ENCODE measurements at places on chromosomes 11 and 22. TPM values are rescaled to one million over a fixed set of nuclear protein-coding genes. Genes with fewer than 3 reads are reported as not detected.

- DNase-seq, result no peak
Measured at GRCh38 chr11:117231842-117232091, at the start of gene PCSK7. TSS of gene PCSK7 (minus strand) at chr11:117232073. CDS start at chr11:117229844, 2,229 bp downstream.

PTPN5 gene
- total RNA-seq, result not detected

DNA sequence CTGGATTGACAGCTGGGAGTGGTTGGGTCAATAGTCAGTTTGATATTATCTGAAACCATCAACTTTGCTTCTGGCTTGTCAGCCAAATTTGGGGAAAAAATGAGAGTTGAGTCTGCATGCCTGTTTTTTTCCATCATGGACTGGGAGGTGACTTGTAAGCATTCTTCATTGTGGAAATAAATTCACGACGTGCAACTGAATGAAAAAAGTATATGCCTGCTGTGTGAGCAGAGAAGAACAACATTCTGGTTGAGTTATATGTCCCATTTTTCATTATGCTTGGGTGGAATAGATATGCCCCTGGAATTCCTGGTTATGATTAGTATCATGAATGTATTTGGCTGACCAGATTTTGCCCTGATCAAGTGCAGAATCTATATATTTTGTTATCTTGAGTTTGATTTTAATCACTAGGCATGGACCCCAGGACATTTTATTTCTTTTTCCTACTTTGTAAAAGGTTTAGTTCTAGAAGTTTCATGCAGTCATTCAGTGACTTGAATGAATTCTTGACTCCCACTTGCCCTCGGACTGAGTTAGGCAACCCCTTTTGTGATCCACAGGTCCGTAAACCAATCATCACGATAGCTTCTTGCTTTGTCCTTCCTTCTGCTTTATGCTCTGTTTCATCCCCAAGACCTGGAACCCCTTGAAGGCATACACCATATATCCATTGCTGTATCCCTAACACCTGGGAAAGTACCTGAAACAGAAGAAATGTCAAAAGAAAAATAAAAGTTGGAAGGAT is 205.8 kb downstream of the NAV2 start:
- no peak for DNase-seq

DNA sequence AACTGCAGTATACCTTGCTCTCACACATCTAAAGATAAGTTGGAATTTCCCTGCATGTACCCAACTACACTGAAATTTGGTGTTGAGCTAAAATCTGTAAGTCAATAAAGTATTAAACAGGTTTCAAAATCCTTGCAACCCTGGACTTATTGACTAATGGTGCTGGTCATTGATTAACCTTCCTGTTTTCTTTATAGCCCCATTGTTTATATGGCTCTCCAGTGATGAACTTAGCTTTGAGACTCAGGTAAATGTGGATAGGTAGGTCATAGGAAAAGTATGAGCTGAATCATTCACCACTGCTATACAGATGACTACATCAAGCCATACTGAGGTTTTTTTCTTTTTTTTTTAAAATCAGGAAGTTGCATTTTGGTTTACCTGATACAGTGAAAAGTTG is 132.7 kb downstream of the FAT3 start:
- no peak for DNase-seq

LGALS1 gene
- 245 TPM for total RNA-seq

GRCh38 chr22:36964106-36964505 is 50.7 kb downstream of the CSF2RB start:
- DNase-seq, result no peak

MGAT3 gene
- total RNA-seq, result 1.2 TPM

GRCh38 chr22:19040888-19041703 is 81.1 kb downstream of the DGCR2 start:
- DNase-seq, result no peak

- DNase-seq, result no peak
Measured at GRCh38 chr11:84899740-84900139, 727.4 kb downstream of the DLG2 start.

- DNase-seq, result no peak
Measured at GRCh38 chr22:45887202-45888131, 89.5 kb downstream of the WNT7B start.

GAL gene
- total RNA-seq, result 0.65 TPM

OR52E4 gene
- not detected for total RNA-seq

- DNase-seq, result no peak
Measured at GRCh38 chr22:37187552-37187890, 526 bp downstream of the C1QTNF6 start.

DNA sequence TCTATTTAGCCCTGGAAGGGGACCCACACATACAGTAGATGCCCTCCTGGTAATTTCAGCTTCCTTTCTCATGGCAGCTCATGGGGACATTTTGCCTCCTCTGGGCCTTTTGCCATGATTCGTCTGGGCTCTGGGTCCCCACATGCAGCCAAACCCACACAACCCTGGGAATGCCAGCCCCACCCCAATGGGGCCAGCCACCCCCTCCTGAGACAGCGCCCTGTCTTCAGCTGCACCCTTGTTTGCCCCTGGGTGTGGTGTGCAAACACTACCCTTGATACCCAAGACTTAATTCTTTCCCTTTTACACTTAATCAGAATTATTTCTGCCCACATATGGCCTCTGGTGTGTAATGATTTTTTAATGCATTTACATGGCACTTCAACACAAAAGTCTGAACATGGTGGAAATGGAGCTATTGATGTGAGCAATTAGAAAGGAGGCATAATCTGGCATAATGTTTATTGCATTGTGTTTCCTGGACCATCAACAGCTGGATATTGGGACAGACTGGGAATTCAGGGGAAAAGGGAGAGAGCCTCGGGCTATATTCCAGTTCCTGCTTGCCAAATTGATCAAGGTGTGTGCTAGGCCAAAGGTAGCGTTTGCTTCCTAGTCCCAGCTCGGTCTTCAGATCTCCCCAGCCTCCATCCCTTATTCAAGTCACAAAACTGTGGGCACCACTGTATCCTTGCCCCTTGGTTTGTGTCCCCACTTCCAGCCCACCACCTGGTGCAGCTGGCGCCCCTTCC is 85.0 kb upstream of the ANO1 start:
- DNase-seq, result no peak

GRCh38 chr11:9895006-9895405 is 231.1 kb downstream of the SWAP70 start:
- no peak for DNase-seq

GRCh38 chr11:87223816-87224215 is 186.1 kb downstream of the TMEM135 start:
- DNase-seq, result no peak

HOATZ gene
- total RNA-seq, result not detected

- DNase-seq, result no peak
Measured at GRCh38 chr11:94183886-94184264, 55.2 kb downstream of the PANX1 start.

NECTIN1 gene
- 5.4 TPM for total RNA-seq

GRCh38 chr11:123798513-123799252 is 7.5 kb downstream of the OR6M1 start:
- no peak for DNase-seq

GRCh38 chr11:94546886-94547285 is 3.2 kb downstream of the FUT4 start:
- no peak for DNase-seq

- DNase-seq, result no peak
Measured at GRCh38 chr11:61666684-61667297, 13.4 kb upstream of the DAGLA start.

DNA sequence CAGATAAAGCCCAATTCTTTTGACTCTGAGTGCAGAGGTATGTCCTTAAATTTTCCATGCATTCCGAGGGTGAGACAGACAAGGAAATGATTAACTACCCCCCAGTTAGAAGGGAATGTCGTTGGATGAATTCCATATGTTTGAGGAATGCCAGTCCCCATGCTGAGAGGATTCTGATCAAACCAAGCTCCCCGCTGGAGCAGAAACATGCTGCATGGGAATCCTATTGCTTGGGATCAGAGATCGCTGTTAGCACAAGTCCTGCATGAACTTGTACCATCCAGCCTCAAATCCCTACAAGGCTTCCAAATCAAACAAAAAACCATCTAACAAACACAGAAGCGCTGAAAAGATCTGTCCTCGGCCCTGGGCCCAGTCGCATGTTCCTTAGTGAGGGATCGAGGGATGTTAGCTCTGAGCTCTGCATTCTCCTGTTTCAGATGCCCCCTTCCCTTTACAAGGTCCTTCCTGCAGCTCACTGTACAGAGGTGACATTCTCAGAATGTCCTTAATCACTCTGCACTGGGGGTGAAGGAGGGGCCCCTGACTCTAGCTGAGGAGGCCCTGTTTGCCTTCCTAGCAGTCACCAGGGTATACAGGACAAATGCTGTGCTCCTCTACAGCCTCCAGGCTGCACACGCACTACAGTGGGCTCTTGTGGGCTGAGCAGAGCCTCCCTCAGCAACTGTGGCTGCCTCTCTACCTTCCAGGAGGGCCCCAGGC is 353.4 kb downstream of the TENM4 start:
- no peak for DNase-seq

IGLL1 gene
- not detected for total RNA-seq

ANKK1 gene
- total RNA-seq, result not detected

DNA sequence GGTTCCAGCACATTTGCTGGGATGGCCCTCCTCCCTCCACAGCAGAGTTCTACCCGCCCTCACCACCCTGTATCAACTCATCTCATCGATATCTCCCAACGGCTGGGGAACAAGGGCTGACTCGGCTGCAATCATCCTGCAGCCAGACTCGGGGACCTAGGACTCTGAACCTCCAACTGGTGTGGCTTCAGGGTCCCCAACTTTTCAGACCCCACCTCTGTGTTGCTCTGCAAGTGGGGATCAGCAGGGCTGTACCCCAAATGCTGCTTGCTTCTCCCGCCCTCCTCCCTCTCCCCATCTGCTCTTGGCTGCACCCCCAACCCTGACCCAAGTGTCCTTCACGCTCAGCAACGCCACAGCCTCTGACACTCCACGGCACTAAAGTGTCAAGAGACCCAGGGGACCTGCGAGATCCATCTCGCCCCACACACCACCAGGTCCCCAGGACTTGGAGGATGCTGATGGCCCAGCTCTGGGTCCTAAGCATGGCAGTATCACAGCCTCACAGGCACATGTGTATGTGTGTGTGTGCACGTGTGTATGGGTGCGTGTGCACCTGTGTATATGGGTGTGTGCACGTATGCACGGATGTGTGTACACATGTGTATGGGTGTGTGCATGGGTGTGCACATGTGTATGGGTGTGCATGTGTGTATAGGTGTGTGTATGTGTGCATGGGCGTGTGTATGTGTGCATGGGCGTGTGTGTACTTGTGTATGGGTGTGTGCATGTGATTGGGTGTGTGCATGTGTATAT is 26.4 kb downstream of the KCNQ1 start:
- DNase-seq, result no peak

GRCh38 chr11:132475026-132475425 is 1057.3 kb downstream of the OPCML start:
- DNase-seq, result no peak

- DNase-seq, result no peak
Measured at GRCh38 chr11:11748706-11749365, 92.9 kb upstream of the USP47 start.

CCDC87 gene
- 0.29 TPM for total RNA-seq

Data from activated T-helper 1 cell treated with anti-CD3 and anti-CD28 coated beads, Interleukin-12 subunit alpha, Interleukin-12 subunit beta, Interleukin-2, Interleukin-4 antibody, amounts not matched to agents 30 ng/mL and 10 ng/mL and 1 ng/mL, durations not matched to agents 14 hours and 24 hours and 36 hours (primary cell).